Suprapubic skin (tissue), 4 donors: ENCODE measurements at places on chromosomes 4 and X.

- no peak overlapping the region for H3K27ac ChIP-seq
- DNase-seq: no peak
- H3K36me3 ChIP-seq: no peaks in the 10 kb centered on the region
- no peaks in the 10 kb centered on the region for H3K27me3 ChIP-seq
- H3K4me1 ChIP-seq: no peaks in the 10 kb centered on the region
Measured at GRCh38 chrX:79096145-79096556, 48.3 kb upstream of the GPR174 start.

GRCh38 chr4:155474758-155475157 is 98.0 kb upstream of the MAP9 start:
- no peak for DNase-seq
- H3K4me1 ChIP-seq: no peaks in the 10 kb centered on the region
- no peak overlapping the region for H3K27ac ChIP-seq
- H3K27me3 ChIP-seq: no peaks in the 10 kb centered on the region

GRCh38 chr4:158826057-158826456 is 57.2 kb downstream of the FNIP2 start:
- no peaks in the 10 kb centered on the region for H3K27me3 ChIP-seq
- no peak overlapping the region for H3K4me3 ChIP-seq
- H3K27ac ChIP-seq: no peak overlapping the region
- peaks cover 49% of the 10 kb centered on the region for H3K4me1 ChIP-seq
- DNase-seq: no peak
- H3K36me3 ChIP-seq: no peaks in the 10 kb centered on the region

DNA sequence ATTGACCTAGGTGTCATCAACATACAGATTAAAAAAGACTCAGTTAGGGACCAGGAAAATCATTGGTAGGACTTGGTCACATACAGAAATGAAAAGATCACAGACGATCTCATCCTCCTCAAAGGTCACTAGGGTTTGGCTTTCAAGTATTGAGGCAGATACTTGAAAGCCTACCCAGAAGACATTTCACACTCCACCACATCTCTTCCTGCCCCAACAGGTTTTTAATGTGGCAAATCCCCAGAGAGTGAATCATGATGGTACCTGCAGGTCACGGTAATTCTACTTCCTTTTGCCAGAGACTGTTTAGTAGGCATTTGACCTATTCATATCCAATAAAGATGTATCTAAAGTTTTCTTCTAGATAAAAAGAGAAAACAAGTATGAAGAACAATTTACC is 44.1 kb downstream of the INPP4B start:
- H3K27ac ChIP-seq: no peak overlapping the region
- no peak overlapping the region for H3K4me3 ChIP-seq
- no peaks in the 10 kb centered on the region for H3K27me3 ChIP-seq
- no peak for DNase-seq

- H3K36me3 ChIP-seq: no peaks in the 10 kb centered on the region
- no peak for DNase-seq
- H3K4me1 ChIP-seq: no peaks in the 10 kb centered on the region
- no peak overlapping the region for H3K4me3 ChIP-seq
Measured at GRCh38 chr4:64174247-64174882, 234.9 kb downstream of the TECRL start.

DNA sequence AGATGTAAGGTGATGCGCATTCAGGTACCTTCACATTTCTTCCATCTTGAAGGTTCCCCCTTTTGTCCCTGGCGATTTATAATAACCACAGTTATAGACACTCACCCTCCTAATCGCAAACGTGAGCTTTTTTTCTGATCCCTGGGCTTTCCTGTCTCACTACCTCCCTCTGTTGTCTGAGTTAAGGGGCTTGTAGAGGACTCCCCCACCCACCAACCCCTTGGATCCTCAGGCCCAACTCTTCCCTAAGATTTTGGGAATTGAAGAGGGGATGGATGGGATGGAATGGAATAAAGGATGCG is 1.4 kb downstream of the CNKSR2 start:
- no peaks in the 10 kb centered on the region for H3K36me3 ChIP-seq
- H3K4me3 ChIP-seq: peak overlapping the region; percentile 61
- peaks cover 6% of the 10 kb centered on the region for H3K4me1 ChIP-seq
- H3K27me3 ChIP-seq: peaks cover 10% of the 10 kb centered on the region
- DNase-seq: no peak

DNA sequence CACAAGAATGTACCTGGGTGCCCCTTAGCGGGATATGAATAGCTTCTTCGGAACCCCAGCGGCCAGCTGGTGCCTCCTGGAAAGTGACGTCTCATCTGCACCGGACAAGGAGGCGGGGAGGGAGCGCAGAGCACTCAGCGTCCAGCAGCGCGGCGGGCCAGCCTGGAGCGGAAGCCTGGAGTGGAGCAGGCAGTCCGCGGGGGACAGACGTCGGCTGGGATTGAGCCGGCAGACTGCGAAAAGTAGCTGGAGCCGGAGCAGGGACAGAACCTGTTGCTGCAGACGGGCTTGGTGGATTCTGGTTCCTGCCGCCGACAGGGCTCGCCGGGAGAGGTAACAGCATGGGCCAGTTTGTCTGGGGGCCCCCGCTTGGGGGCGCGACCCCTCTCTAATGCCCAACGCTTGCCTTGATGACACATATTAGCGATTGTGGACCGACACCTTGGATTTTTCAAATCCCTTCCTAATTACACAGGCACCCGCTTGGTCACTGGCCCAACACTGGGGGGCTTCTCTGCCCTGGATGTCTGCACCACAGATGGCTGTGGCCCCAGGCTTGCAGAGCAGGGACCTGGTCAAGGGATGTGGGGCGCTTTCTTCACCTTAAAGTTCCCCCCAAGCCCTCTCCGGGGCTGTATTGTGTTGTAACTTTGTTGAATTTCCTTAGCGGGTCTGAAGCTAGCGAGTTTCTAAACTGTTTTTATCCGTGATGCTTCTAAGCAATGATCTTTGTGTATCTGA is at the start of gene NPFFR2:
Gene NPFFR2, plus strand, starts transcription at position 133 of the 741 bp plus-strand sequence. CDS start 96,592 bp downstream, outside the sequence.
- peaks cover 17% of the 10 kb centered on the region for H3K27me3 ChIP-seq
- H3K4me1 ChIP-seq: no peaks in the 10 kb centered on the region
- no peak for DNase-seq
- H3K4me3 ChIP-seq: peak within 1 kb of the TSS; percentile 16
- H3K36me3 ChIP-seq: no peaks in the 10 kb centered on the region
- H3K27ac ChIP-seq: no peak within 1 kb of the TSS

- peaks cover 40% of the 10 kb centered on the region for H3K4me1 ChIP-seq
- no peaks in the 10 kb centered on the region for H3K36me3 ChIP-seq
- no peak for DNase-seq
- H3K27me3 ChIP-seq: peaks cover 15% of the 10 kb centered on the region
- H3K4me3 ChIP-seq: peak overlapping the region; percentile 95
Measured at GRCh38 chr4:186724058-186724863, 605 bp upstream of the FAT1 start.

- H3K27me3 ChIP-seq: no peaks in the 10 kb centered on the region
- no peaks in the 10 kb centered on the region for H3K36me3 ChIP-seq
- no peak for DNase-seq
Measured at GRCh38 chrX:39592776-39593175, 505.0 kb downstream of the BCOR start.

- no peaks in the 10 kb centered on the region for H3K4me1 ChIP-seq
- no peaks in the 10 kb centered on the region for H3K27me3 ChIP-seq
- no peaks in the 10 kb centered on the region for H3K36me3 ChIP-seq
- H3K27ac ChIP-seq: no peak overlapping the region
- no peak for DNase-seq
- H3K4me3 ChIP-seq: no peak overlapping the region
Measured at GRCh38 chrX:65009459-65009858, 33.2 kb upstream of the ZC4H2 start.

- no peaks in the 10 kb centered on the region for H3K27me3 ChIP-seq
- no peak overlapping the region for H3K4me3 ChIP-seq
- DNase-seq: no peak
- H3K36me3 ChIP-seq: no peaks in the 10 kb centered on the region
- no peak overlapping the region for H3K27ac ChIP-seq
Measured at GRCh38 chrX:19579485-19579884, 64.2 kb upstream of the MAP3K15 start.

DNA sequence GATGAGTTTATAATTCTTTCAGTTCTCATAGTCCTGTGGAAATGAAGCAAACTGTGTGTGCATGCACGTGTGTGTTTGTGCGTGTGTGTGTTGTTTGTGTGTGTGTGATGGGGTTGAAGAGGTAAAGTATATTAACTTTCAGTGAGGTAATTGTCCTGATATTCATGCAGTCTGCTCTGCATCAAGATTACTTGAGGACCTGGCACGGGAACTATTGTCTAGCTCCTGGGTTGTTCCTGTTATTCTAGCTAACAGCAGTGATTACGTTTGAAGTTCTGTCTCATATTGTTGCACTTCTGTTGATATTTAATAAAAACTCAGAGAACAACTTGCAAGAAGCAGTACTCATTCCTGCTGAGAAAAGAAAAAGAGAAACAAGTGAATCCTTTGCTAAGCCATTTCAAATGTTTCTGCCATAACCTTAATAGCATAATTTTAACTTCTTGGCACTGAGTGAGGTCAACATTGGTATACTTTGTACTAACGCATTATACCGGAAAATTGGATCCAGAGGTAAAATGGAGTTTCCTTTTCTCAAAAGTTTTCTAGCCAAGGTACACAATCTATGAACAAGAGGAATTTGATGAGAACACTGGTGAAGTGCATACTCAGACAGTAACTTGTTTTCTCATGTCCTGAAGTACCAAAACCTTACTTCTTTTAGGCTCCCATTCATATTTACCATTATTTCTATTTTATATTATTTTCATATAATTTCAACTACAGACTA is 113.2 kb downstream of the SPCS3 start:
- no peak for DNase-seq
- H3K27ac ChIP-seq: no peak overlapping the region
- H3K4me1 ChIP-seq: no peaks in the 10 kb centered on the region
- no peak overlapping the region for H3K4me3 ChIP-seq
- no peaks in the 10 kb centered on the region for H3K36me3 ChIP-seq
- no peaks in the 10 kb centered on the region for H3K27me3 ChIP-seq

DNA sequence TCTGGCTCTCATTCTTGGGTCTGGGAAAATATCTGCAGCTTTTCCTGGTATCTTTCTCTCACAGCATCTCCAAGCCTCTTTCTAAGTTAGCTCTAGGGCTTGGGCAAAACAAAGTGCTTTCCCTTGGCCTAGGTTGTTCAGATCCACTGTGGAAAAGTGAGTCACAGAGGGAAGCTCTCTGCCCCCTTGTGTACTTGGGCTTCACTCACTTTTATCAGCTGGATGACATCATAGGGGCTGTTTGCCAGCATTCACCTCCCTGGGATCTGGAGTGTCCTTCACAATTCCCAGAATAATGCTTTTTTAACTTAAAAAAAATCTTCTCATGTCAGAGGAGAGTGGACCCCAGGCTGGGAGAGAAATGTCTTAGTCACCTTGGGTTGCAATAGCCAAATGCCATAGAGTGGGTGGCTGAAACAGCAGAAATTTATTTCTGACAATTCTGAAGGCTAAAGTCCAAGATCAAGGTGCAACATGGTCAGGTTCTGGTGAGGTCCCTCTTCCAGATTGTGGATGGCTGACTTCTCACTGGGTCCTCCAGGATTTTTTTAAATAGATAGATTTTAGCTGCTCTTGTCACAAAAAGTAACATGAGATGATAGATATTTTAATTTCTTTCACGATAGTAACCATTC is 247.8 kb downstream of the SH2D1A start:
- no peaks in the 10 kb centered on the region for H3K36me3 ChIP-seq
- H3K4me3 ChIP-seq: no peak overlapping the region
- no peaks in the 10 kb centered on the region for H3K4me1 ChIP-seq
- no peaks in the 10 kb centered on the region for H3K27me3 ChIP-seq

GRCh38 chr4:108477527-108478108 is 142.8 kb upstream of the RPL34 start:
- H3K4me3 ChIP-seq: no peak overlapping the region
- H3K36me3 ChIP-seq: no peaks in the 10 kb centered on the region
- no peak overlapping the region for H3K27ac ChIP-seq
- no peaks in the 10 kb centered on the region for H3K4me1 ChIP-seq
- H3K27me3 ChIP-seq: no peaks in the 10 kb centered on the region

DNA sequence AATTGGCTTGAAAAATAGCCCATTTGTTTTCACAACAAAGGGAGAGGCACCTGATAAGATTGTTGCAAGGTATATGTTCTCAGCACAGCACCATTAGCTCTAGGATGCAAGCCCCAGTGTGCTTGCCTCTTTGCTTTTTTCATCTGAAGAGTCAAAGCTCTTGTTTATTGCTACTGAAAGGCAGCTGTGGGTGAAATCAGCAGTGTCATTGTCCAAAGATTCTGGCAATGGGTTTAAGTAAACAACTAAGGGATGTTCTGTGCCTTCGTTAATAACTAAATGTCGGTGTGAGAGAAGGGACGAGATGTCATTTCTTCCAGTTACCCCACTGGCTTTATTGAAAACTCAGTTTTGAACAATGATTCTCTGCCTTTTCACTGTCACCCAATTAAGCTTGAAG is 567.7 kb downstream of the KCNIP4 start:
- H3K36me3 ChIP-seq: no peaks in the 10 kb centered on the region
- no peak overlapping the region for H3K4me3 ChIP-seq
- DNase-seq: no peak
- no peak overlapping the region for H3K27ac ChIP-seq

GRCh38 chr4:89836897-89837384 is at the start of gene SNCA:
SNCA (minus strand) TSS chr4:89837161; CDS start chr4:89835667, 1,494 bp downstream.
- peak; percentile 81 for DNase-seq
- H3K4me3 ChIP-seq: peak within 1 kb of the TSS; percentile 62
- H3K36me3 ChIP-seq: no peaks in the 10 kb centered on the region
- H3K27me3 ChIP-seq: peaks cover 22% of the 10 kb centered on the region
- H3K4me1 ChIP-seq: peaks cover 23% of the 10 kb centered on the region
- H3K27ac ChIP-seq: peak within 1 kb of the TSS; percentile 77

- DNase-seq: no peak
- no peak overlapping the region for H3K27ac ChIP-seq
- no peak overlapping the region for H3K4me3 ChIP-seq
- H3K27me3 ChIP-seq: peaks cover 2% of the 10 kb centered on the region
Measured at GRCh38 chr4:102388611-102389010, 43.3 kb upstream of the SLC39A8 start.

GRCh38 chr4:150389896-150390530 is 191.9 kb upstream of the MAB21L2 start:
- H3K27ac ChIP-seq: no peak overlapping the region
- H3K36me3 ChIP-seq: no peaks in the 10 kb centered on the region
- no peaks in the 10 kb centered on the region for H3K27me3 ChIP-seq
- DNase-seq: no peak
- H3K4me1 ChIP-seq: peaks cover 10% of the 10 kb centered on the region

- no peaks in the 10 kb centered on the region for H3K4me1 ChIP-seq
- no peak for DNase-seq
- no peak overlapping the region for H3K4me3 ChIP-seq
- H3K27ac ChIP-seq: no peak overlapping the region
Measured at GRCh38 chr4:85818700-85819099, 343.8 kb downstream of the ARHGAP24 start.

- no peaks in the 10 kb centered on the region for H3K4me1 ChIP-seq
- no peak for DNase-seq
- H3K4me3 ChIP-seq: no peak overlapping the region
- H3K27me3 ChIP-seq: no peaks in the 10 kb centered on the region
- H3K27ac ChIP-seq: no peak overlapping the region
Measured at GRCh38 chrX:111876646-111877045, 665 bp downstream of the TRPC5OS start.

DNA sequence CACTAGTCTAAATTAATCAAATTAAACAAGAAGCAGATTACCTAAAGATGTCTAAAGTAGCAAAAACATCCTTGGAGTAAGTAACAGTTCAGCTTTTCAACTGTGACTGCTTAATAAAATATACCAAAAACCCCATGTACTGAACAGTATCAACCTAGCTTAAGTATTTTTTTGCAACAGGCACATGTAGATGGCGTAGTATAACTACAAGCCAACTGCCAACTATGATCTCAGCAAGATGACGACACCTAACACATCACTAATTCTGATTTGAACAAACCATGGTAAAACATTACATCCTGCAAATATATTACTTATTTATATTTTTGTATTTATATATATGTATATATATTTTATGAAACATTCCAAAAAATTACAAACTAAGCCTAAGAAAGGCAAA is 24.5 kb downstream of the DHX15 start:
- peaks cover 19% of the 10 kb centered on the region for H3K36me3 ChIP-seq
- peaks cover 48% of the 10 kb centered on the region for H3K4me1 ChIP-seq
- no peak overlapping the region for H3K27ac ChIP-seq
- H3K27me3 ChIP-seq: no peaks in the 10 kb centered on the region
